NCI-H1436 (cell line): ENCODE measurements at places on chromosomes 2 and 18.

DNA sequence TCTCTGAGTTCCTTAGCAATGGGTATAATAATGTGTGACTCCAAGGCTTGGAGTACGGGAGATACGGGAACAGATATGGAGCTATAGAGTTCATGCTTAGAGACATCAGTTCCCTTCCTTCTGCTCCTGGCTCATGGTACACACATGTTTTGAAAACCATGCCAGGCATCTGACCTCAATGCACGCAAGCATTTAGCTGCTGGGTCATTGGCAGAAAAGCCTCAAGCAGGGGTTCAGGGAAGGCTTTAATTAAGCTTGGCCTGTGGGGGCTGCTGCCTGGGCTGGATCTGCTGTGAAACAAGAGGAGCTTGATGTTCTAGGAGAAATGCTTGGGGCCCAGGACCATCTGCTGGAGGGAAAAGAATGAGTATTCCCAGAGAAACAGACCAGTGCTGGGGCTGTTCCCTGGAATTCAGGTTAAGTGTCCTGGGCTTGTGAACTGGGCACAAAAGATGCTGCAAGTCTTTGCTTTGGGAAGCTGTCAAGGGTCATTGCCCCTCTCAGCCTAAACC lies 3.2 kb downstream of the ALLC start:
- no peak for DNase-seq

- no peak for DNase-seq
Measured at GRCh38 chr2:48430528-48431094, 99.3 kb upstream of the STON1 start.

GRCh38 chr18:61772293-61772848 lies 120.4 kb downstream of the RNF152 start:
- DNase-seq: no peak

- DNase-seq: no peak
Measured at GRCh38 chr2:168916331-168916675, 15.2 kb downstream of the G6PC2 start.
